ENCODE measurements at places on chromosomes 6 and 20. TPM values are rescaled to one million over a fixed set of nuclear protein-coding genes. Genes with fewer than 3 reads are reported as not detected.

DNA sequence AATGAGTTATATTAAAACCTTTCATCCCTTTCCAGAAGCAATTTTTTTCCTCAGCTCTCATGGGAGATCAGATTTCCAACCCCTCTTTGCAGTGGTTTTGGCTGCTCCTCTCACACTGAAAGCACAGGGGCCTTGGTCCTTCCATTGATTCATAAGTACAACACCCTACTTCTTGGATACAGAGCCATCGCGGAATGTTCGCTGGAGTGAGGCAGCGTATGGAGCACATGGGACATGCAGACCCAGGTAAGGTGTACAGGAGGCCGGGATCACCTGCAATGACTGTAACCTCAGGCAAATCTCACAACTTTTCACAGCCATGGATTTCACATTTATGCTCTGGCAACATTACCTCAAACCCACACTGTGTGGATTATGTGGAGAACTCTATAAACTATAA lies 75.2 kb upstream of the HEY2 start:
- DNase-seq = no peak

DNA sequence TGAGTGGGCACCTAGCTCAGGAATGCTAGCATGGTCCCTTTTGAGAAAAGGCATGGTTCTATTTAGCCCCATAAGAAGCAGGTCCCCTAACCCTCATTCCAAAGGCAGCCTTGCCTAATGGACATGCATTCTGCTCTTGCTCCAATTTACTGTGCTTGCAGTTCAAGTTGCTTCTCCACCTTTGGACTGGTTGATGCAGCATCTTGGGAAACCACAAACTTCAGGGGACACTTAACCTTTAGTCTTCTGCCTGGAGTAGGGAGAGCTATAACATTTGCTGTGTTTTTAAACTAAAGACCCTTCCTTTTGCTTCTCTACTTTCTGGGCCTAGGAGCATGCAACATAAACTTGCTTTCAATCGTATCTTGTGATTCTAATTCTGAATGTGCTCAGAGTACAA lies 5.1 kb upstream of the PHF3 start:
- no peak for DNase-seq

DNA sequence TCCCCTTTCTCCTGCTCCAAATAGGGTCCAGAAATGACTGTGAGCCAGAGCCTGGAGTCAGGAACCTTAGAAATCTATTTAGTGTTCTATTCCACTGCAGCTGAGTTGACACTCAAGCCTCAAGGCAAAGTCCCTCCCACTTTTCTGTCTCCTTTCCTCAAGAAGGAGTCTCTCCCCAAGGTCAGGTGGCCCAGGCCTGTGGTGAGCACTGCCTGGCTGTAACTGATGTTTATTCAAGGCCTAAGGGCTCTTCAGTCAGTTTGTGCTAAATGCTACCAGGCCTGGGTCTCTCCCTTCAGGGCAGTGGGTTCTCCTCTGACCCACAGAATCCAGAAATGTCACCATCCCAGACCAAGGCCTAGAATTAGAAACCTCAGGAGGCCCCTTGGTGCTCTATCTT lies 1042.9 kb upstream of the EPHA7 start:
- DNase-seq = no peak

- DNase-seq = no peak
These were observed 21.2 kb downstream of the C6orf132 start for GRCh38 chr6:42120895-42121865.

- no peak for DNase-seq
These were observed 59.5 kb downstream of the CTCFL start for GRCh38 chr20:57465486-57465885.

ANKS1A gene
- polyA plus RNA-seq = 46.8 TPM

- DNase-seq = no peak
These were observed 78.2 kb upstream of the PTPRK start for GRCh38 chr6:128598571-128598970.

DNA sequence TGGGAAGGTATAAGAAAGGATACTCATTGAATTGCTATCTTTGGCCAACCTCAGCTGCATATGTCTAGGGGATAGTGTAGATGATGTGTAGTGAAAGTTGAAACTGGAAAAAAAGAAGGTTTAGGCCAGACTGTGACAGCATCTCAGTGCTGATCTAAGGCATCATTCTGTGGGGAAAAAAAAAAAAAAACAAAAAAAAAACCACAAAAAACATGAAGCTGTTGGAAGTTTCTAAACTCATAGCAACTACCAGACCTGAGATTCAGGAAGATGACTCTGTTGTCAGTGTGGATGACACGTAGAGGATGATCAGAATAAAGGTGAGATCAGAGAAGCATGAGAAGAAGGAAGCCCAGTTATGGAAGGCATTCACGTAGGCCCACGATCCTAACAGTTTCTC lies 100.8 kb upstream of the CNKSR3 start:
- DNase-seq = no peak

- DNase-seq = no peak
These were observed 31.1 kb upstream of the CARMIL1 start for GRCh38 chr6:25248123-25248522.

SRSF3 gene
- 635 TPM for polyA plus RNA-seq

CYP21A2 gene
- polyA plus RNA-seq = 0.61 TPM

DNA sequence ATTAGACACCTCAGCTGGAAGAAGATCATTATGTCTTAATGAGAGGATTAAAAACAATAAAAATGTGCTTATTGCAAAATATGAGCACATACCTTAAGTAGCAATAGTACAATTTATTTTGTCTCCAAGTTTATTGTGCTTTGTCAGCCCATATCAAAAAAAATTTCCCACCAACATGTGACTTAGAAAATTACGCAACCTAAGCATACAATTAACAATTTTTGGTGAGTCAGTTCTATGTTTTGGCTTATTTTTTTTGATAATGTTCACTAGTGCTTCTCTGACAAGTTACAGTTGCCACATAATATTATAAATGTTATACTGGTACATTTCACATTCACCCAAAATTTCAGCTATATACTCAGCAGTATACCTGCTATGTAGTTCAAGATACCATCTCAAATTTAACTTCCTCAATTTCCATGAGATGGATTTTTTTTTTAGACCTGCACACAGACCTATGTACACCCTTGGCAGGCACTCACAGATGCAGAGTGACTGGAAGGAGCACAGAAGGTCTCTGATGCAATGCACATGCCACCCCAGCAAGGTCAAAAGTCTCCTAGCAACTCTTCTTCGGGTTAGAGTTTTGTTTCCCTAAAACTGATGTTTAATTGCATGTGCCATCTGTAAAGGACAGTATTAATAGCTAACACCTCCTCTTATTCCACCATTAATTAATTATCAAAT lies 112.4 kb downstream of the PRKN start:
- DNase-seq = no peak

DNA sequence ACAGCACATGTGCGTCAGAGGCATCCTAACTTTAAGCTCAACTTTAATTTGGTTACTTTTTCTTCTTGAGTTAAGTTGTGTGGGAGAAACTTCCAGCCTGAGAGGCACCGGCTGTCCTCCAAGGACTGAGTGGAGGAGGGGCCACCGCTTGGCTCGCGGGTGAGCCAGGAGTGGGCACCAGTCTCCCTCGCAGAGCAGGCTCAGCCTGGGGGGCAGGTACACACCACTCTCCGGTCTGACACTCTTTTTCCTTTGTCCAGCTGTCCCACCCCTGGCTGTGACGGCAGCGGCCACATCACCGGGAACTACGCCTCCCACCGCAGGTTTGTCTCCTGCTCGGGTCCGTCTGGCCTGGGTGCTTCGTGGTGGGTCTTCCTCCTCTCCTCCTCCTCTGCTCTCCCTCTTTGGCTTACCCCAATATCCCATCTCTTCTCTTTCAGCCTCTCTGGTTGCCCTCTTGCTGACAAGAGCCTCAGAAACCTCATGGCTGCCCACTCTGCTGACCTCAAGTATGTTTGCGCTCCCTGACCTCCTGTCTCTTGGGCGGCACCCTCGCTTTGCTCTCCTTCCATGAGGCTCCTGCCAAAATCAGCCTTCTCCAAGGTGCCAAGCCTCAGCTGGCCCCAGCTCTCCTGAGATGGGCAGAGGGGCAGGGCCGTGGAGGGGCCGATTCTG lies 32.6 kb upstream of the PCMTD2 start:
- DNase-seq = no peak

DNA sequence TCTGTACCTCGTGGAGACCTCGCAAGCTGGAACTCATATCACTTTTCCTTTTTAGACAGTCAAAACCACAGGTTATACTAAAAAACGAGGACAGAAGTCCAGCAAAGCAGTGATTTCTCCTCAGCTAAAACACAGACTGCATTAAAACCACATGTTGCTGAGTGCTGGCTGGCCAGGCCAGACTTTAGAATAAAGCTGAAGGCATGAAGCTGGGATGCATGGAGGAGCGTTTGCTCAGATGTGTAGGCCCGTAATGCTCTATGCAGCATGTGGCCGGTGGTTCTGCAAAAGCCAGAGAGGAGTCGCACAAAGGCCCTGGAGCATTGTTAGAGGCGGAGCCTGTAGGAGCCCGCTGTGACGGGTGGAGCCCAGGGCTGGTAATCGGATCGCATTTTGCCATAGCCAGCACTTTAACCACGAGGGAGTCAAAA lies 83.6 kb downstream of the SMOC2 start:
- DNase-seq = no peak

DNA sequence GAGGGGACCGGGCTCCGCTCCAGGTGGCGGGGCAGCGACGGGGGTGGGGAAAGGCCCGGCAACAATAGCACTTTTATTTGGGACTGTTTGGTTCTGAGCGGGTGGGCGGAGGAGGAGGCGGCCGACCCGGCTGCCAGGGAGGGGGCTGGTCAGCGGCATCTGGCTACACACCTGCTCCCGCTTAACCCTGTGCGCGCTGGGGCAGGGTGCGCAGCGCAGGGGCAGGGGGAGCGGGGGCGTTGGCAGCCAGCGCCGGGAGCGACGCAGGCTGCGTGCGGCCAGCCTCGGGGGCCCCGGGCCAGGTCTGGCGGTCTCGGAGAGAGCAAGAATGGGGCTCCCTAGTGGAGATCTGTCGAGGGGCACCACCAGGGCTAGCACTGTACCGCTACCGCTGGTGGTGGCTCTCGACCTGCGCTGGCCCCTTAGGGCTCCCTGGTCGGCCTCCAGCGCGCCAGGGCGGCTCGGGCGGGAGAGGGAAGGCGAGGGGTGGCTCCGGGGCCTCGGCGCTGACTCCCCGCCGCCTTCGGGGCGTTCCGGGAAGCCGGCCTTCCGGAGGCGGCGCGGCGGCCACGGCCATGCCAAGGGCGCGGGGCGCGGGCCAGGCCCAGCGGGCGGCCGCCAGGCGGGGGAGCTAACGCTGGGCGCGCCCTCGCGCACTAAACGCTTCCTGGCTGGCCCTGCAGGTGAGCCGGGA lies 92.4 kb downstream of the NCR2 start:
- DNase-seq = no peak

- no peak for DNase-seq
These were observed 36.1 kb downstream of the SLC35D3 start for GRCh38 chr6:136958168-136958567.

GRCh38 chr20:36468149-36469000 lies 72.9 kb upstream of the MYL9 start:
- no peak for DNase-seq

DNA sequence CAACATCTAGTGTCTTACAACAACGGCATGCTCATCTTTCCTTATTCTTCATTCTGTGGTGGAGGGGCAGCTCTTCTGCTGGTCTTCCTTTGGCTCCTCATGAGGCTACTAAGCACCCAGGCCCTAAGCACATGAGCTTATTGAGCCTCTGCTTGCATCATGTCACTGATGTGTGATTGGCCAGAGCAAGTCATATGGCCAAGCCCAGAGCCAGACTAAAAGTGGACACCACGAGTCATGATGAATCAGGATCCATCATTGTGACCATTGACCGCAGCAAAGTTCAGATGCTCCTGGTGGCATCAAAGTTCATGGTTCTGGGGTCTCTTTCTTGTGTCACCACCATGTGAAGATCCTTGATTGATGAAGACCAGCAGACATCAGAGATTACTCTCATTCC lies 192.0 kb upstream of the FOXA2 start:
- no peak for DNase-seq

DNA sequence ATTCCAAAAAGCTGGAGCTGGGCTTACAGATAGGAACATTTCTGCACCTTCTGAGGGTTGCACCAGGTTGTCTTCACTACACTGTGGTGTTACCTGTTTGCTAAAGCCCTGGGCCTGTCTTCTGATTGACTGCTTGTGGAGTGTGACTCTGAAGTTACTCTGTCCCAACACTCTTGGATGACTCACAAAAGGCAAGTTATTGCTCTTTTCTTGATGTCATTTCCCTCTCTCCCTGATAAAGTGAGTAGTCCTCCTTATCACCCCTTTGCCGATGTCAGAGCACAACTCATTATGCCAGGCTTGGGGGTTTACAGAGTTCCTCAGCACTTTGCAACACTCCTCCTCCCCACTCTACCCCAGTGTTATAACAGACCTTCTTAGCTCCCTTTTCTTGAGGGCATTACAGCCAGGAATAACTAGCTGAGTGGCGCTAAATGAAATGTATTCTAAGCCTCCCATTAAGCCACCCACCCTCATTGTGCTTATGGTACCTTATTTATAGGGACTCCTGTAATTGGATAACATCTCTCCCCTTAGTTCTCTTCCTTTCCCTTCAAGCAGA lies 36.1 kb upstream of the NKX2-4 start:
- no peak for DNase-seq

POU3F2 gene
- polyA plus RNA-seq = 0.13 TPM

- no peak for DNase-seq
These were observed 118.0 kb downstream of the CHD6 start for GRCh38 chr20:41499961-41500725.

- no peak for DNase-seq
These were observed 253.1 kb downstream of the SLC24A3 start for GRCh38 chr20:19465536-19465935.

- DNase-seq = no peak
These were observed 262.2 kb upstream of the FERMT1 start for GRCh38 chr20:6384956-6385486.

GRCh38 chr6:26300043-26300331 lies 65.0 kb upstream of the BTN3A2 start:
- no peak for DNase-seq

GRCh38 chr6:149223904-149224351 lies 93.6 kb upstream of the TAB2 start:
- no peak for DNase-seq

TNFRSF21 gene
- 30.4 TPM for polyA plus RNA-seq

PNLDC1 gene
- polyA plus RNA-seq = 0.24 TPM

PI16 gene
- polyA plus RNA-seq = 4.2 TPM

GRCh38 chr20:2691127-2691526 lies 1.5 kb upstream of the EBF4 start:
- no peak for DNase-seq

DNA sequence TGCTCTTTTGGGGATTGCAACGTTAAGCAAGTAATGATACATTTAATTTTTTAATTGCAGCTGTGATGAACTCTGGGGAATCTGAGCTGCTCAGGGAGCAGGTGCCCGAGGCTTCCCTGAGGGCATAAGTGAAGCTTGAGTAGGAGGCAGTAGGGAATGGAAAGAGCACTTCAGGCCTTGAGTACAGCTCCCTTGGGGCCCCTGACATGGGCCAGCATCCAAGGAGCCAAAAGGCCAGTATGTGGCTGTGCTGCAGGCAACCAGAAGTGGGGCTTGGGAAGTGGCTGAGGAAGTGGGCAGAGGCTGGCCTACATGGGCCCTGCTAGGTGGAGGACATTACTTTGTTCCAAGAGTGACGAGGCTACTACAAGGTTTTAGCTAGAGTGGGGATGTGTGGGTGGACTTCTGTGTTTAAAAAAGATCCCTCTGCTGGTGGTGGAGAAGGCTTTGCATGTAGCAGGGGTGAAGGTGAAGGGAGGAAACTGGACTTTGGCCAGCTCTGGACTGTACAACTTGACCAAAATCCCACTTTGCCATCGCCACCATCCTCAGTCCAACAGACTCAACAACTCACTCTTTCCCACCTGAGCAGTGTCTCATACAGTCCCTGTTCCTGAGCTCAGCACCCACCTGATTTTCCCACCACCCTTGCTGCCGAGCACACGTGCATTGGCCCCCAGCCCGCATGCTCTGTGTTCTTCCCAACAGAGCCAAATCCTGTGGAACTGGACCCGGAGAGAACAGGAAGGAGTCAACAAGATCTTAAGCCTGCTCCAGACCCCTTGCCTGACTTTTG lies 10.9 kb upstream of the ZNF831 start:
- DNase-seq = no peak
